ENCODE measurements at places on chromosomes 4 and X.

DNA sequence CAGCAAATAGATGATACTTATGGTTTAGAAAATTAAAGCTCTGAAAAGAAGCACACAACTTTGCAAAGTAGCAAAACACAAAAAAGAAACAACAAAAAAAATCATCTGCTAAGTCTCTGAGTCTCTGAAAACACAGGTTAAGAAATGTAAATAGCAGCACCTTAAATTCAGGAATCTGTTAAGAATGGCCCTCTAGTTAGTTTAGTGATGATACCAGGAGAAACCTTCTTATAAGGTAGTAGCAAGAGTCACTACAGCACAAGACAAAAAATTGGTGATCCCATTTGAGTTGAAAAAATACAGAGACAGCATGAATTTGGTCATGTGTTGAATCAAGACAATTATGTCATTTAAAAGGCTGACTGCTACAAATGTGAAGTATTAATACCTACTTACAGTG lies 308.2 kb upstream of the ADGRL3 start:
- DNase-seq: no peak

DNA sequence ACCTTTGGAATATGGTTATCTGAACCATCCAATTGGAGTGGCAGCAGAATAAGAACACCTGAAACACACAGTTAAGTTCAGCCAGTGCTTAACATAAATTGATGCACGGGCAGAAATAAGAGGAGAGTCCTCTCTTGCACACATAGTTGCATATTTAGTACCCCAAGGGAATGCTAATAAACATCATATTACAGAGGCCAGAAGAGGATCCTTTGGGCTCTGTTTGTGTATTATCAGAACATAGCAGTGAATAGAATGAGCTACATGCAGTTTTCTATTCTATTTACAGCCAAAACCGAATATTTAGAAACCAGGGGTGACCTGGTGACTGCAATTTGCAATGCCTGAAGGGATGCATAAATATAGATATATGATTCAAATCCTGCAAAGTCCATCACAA lies 300.8 kb upstream of the GALNT7 start:
- no peak for DNase-seq

- DNase-seq: no peak
Measured at GRCh38 chr4:119303587-119304305, 18.2 kb downstream of the FABP2 start.

- DNase-seq: no peak
Measured at GRCh38 chr4:174593701-174594100, 71.4 kb upstream of the HPGD start.

DNA sequence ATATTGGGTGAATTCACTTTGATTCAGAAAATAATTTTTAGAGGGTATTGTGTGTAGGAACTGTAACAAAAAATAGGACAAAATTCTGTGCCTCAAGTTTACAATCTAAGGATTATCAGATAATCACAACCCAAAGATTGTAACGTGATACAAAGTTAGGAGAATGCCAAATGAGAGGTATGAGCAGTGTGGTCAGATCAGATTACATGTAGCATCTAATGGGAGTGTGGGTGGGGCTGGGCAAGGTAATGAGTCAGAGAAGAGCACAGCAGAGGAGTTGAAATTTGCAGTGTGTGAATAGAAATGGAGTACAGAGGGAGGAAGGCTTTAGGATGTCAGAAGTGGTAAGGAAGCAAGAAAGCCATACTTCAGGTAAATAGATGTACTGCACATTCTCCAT lies 103.4 kb upstream of the TEX13A start:
- DNase-seq: peak; percentile 88

GRCh38 chr4:2647403-2648158 lies 108.6 kb downstream of the TNIP2 start:
- DNase-seq: no peak

DNA sequence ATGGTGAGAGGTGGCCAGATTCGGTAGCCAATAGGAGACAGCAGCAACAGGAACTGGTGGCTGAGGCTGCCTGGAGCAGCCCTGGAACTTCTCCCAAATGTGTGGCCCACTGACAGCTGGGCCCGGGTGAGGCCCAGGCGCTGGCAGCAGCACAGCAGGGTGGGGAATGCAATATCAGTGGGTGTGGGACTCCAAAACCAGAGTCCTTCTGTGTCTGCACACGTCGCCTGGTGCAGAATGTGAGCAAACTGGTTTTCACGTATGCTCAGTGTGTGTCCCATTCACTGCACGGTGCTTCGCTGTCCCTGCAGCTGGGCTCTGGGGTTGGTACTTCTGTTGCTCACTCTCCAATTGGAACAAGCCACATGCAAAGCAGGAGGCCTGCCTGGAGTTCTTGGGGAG lies 14.4 kb upstream of the CENPU start:
- DNase-seq: no peak

DNA sequence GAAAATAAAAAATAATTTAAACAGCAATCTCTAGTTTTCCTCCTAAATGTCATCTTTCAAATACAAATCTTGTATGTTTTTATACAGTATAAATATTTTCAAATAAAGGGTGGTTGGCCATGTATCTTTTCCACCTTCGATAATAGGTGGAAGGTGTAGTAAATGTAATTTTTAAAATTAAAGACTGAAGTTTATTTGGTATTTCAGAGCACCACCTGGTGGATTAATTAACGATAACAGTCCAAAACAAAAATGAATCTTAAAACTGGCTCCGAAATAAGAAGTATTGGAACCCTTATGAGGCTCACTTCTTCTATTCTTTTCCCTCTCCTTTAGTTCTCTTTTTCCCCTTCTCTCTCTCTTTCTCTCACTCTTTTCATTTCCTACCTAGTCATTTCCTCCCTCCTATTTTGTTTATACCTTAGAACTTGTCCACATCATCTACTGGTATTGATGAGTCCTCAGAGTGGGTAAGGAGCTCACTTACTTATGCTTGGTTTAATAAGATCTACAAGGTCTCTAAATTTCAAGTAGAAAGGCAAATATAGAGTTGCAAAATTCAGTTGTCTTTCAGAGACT lies 82.9 kb upstream of the EXOC1L start:
- no peak for DNase-seq

GRCh38 chr4:58209551-58209950 lies 1099.4 kb upstream of the IGFBP7 start:
- DNase-seq: no peak

DNA sequence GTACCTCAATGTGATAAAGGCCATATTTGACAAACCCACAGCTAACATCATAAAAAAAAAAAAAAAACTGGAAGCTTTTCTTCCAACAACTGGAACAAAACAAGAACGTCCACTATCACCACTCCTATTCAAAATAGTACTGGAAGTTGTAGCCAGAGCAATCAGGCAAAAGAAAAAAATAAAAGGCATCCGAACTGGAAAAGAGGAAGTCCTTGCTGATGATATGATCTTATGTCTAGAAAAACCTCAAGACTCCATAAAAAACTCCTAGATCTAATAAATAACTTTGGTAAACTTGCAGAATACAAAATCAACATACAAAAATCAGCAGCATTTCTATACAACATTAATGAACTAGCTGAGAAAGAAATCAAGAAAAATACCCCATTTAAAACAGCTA lies 134.3 kb downstream of the TEX11 start:
- no peak for DNase-seq

- no peak for DNase-seq
Measured at GRCh38 chr4:44446801-44447562, 1.6 kb downstream of the KCTD8 start.

GRCh38 chrX:38515291-38515690 lies 46.1 kb upstream of the TSPAN7 start:
- no peak for DNase-seq

DNA sequence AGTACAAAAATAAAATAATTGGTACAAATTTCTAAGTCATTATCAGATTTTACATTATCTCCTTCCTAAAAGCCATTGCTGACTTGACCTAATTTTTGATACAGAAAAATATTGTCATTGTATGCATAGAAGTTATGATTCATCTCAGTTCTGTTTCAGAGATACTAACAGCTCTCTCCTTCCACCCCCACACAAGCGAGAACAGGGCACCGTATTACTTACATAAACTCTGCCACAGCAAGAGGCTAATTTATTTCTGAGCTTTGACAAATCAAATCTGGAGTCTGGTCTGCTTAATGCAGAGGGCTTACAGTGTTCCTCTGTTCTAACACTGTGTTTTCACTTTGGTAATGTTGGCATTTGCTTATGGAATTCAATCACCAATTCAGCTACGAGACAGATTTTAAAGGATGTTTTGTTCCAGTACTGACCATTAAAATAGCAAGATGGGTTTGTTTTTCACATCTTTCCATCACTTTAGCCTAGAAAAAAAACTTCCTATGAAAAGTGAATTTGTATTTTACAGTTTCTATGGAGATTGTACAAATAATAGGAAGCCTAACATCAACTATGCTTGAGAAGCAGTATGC lies 181.8 kb downstream of the USP46 start:
- DNase-seq: no peak

DNA sequence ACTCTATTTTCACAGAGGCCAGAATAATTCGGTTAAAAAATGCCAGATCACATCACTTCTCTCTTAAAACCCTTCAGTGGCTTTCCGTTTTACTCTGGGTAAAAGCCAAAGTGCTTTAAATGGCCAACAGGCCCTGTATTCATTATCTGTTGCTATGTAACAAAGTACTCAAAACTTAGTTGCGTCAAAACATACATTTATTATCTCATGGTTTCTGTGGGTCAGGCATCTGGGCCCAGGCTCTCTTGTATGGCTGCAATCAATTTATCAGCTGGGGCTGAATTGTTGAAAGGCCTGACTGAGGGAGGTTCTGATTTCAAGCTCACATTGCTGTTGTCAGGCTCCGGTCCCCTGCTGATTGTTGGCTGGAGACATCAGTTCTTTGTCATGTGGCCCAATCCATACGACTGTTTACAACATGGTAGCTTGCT lies 72.7 kb upstream of the H2AZ1 start:
- DNase-seq: no peak

- no peak for DNase-seq
Measured at GRCh38 chr4:7648544-7649395, 214.0 kb upstream of the PSAPL1 start.

DNA sequence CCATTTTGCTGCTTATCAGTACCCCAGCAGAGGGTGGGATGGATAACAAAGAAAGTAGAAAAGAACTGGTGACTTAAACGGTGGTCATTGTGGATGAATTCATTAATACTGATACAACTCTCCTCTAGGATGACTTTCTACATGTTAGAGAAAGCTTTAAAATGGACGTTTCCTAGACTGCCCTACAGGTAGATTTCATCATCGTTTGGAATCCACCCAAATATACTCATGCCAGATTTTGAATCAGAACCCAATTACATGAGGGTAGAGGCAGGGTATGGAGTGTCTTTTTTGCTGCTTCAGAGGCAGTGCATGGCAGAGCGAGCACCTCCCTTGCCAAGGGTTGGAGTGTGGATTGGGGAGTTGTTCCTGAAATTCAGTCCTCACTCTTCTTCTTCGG lies 13.3 kb upstream of the ANTXR2 start:
- no peak for DNase-seq

GRCh38 chr4:79042079-79042674 lies 102.9 kb upstream of the PAQR3 start:
- DNase-seq: peak; percentile 31

DNA sequence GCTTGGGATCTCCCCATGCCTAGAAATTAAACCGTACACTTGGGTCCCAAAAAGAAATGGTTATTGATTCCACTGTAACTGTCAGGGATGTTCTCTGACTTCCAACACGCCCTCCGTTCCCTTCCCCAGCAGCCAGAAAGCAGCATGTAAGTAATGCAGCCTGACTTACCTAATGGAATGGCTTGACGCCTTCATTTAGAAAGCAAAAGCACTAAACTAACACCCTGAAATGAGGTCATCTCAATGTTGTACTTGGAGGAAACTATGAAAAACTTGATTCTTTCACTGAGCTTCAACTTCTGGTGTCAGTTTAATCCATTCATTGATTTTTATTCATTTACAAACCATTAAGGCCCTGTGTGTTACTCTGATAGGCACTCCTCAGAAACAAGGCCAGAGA lies 110.8 kb upstream of the NOCT start:
- DNase-seq: no peak

DNA sequence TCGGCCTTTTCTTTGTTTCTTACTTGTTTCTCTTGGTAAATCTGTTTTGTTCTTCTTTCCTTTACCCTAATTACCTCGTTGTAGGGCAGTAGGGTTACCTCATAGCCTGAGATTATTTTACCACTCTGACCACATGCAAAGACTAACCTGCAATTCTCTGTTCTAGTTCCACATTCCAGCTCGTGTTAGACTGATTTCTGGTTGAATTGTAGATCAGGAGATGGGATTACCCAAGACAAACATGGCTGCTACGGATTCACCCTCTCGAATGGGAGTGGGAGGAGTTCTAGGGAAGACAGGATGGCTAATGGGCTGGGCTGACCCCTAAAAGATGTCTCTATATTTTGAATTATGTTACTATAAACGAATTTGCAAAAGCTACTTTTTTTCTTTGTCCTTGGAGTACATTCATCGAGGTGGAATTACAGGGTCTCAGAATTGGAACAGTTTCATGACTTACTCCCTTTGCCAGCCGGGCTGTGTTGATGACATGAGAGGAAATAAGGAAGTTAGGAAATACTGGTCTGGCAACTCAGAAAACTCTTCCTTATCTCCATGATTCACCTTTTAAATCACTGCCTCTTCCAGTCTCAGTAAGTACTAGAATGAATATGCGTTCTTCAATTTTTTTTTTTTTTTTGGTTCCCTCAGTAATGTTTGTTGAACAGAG lies 36.7 kb upstream of the FBXW7 start:
- DNase-seq: peak; percentile 86

- no peak for DNase-seq
Measured at GRCh38 chr4:23290656-23291055, 597.9 kb downstream of the GBA3 start.

- no peak for DNase-seq
Measured at GRCh38 chrX:125096870-125097269, 222.8 kb upstream of the TEX13C start.

DNA sequence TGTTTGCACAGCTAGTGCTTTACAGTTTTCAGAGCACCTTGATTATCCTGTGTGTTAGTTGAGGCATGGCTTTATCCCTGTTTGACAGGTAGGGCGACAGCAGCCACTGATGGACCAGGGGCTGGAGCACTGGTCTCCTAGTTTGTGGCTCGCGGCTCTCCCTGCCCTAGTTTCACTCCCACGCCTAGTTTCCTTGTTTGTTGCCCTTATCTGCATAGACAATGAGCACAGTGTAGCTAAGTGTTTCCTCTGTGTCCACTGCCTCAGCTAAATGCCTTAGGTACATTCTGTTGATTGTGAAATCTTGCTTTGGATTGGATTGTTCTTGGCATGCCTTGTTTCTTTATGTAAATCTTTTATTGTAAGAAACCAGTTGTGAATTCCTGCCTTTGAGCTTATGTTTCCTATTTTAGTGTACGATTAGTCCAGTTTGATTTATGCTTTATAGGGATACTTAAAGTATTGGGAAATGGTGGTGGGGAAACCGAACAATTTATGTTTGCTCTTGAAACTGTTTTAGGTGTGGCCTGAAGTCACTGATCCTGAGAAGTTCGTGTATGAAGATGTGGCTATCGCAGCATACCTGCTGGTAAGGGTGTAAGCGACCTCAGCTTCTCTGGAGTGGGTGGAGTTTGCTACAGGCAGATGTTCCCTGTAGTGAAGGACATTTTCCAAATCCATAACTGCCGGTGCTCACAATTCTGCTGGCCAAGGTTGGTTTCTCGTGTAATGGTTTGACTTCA lies 11.0 kb downstream of the TRMT44 start:
- peak; percentile 52 for DNase-seq
